Skin of body (tissue), 3 donors: ENCODE measurements at places on chromosomes 5 and 9. TPM values are rescaled to one million over a fixed set of nuclear protein-coding genes. Genes with fewer than 3 reads are reported as not detected.

DNA sequence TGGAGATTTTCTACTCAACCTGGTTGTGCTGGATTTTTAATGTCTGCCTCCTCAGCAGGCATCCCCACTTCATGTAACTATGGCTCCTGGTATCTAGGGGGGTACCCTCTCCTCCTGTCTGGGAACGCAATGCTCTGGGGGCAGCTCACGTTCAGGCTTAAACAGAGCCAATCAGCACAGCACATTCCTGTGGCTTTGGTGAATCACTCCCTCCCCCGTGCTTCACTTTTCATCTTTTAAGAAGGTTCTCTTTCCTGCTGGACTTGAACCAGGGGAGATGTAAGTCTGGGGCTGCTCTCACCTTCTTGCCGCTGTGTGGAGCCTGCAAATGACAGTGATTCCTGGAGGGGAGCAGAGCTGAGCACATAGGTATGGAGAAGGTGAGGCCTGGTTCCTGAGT, 101.2 kb downstream of the MSX2 start:
- no peak for DNase-seq

DNA sequence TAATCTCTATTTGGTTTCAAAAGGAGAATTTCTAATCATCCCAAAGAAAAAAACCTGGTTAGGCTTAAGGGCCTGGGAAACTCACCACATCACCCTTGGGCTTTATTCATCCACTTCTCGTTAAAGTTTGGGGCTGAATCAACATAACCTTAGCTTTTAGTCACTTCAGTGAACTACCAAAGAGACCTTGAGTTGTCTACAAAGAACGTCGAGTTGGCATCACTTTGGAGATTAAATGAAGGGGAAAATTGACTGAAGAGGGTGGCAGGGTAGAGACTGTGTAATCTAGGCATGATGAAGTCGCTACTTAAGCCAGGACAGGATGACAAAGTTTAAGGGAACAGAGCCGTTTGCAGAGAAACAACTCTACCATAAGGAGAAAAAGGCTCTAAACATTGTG, 341.4 kb downstream of the RAB3C start:
- DNase-seq, result no peak

DNA sequence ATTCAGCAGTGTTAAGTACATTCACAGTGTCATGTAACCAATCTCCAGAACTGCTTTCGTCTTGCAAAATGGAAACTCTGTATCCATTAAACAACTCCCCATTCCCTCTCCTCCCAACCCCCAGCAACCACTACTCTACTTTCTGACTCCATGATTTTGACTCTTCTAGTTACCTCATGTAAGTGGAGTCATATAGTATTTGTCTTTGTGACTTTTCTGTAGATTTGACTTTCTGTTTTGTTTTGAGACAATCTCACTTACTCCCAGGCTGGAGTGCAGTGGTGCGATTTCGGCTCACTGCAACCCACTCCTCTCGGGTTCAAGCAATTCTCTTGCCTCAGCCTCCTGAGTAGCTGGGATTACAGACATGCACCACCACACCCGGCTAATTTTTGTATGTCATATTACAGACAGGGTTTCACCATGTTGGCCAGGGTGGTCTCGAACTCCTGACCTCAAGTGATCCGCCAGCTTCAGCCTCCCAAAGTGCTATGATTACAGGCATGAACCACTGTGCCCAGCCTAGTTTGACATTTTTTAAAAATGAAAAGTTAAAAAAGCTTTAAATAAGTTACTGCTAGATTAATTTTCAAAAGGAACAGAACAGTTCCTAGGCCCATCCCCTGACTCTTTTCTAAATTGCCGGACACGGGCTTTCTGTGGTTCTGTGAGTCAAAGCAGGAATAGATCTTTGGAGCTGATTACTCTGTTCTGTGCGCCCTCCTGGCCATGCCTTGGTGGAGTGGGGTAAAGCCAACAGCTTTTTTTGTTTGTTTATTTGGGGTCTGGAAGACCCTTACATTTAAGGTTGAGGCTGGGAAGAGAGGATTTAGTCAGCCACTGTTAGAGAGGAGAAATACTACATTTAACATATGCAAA, 59.3 kb downstream of the RALGPS1 start:
- no peak for DNase-seq

GRCh38 chr5:1014346-1014745, 5.7 kb downstream of the NKD2 start:
- no peak for DNase-seq

GRCh38 chr5:20367178-20367577, 379.2 kb upstream of the CDH18 start:
- no peak for DNase-seq

DNA sequence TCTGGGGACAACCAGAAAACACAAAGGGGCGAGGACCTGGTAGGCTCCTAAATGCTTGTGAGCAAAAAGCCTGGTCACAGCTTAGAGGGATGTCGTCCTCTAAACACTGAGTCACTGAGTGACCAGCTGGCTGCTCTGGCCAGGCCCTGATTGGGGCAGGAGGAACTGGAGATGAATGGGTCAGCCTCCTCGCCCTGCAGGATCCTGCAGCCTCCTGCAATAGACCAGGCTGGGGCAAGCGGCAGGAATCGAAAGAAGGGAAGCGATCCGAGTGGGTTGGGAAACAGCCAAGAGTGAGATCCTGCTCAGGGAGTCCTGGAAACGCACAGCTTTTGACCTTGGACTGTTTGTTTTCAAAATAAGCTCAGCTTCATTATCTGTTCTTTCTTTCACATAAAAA, 34.1 kb upstream of the MSX2 start:
- DNase-seq, result no peak

DNA sequence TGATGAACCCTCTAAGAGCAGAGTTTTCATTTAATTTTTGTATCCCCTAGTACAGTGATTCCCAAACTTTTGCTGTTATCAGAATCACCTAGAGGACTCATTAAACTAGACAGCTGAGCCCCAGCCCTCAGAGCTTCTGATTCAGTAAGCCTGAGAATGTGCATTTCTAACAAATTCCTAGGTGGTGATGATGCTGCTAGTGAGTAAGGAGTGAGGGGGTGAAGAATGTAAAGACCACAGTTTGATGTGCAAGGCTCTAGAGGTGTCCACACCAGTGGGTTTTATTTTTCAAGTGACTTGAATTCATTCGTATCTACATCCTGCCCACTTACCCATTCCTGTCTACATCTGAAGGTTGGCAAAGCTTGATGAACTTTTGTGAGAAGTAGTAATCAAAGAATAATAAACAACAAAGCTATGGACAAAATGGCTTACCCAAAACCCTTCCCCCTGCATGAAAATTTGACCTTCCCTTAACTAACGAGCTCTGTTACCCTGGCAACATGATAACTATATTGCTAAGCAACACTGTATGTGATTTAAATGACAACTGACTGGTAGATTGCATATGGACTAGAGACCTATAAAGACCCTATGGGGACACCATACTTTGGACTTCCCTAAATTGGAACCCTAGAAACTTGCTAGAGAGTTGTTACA, 35.2 kb downstream of the DTWD2 start:
- no peak for DNase-seq

DNA sequence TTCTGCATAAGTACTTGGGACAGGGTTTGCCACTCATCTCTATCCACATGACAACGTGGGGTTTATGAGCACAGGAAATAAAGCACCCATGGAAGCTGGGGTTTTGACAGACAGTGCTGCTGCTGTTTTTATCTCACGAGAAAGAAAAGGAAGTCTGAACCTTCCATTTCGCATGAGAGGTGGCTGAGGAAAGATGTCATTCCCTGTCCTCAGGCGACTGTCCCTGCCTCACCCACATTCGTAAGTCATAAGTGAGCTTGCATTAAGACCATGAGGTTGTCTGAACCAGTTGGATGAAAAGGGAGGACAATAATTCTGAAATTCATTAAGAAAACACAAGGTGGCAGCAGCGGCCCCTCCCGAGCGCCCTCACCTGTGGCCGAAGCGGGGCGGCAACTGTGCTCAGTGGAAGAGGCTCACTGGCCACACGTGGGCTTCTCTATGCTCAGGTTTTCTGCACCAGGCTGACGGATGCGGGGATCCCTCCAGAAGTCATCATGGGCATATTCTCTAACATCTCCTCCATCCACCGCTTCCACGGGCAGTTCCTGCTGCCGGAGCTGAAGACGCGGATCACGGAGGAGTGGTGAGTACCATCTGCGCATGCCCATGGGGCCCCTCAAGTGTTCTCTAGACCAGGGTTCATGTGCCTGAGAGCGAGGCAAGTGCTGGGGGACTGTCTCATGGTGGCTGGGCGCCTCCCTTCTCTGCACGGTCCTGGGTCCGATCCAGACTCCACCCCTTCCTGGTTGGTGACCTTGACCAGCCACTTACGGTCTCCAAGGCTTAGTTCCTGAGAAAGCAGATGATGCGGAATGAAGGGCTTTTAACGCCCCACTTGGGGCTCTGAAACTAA, 54.7 kb upstream of the SUSD3 start:
- no peak for DNase-seq

- DNase-seq, result no peak
Measured at GRCh38 chr9:95107001-95107749, 210.3 kb downstream of the FANCC start.

Gene FREM1
- total RNA-seq, result 30.9 TPM

Gene ADRB2
- 3.8 TPM for total RNA-seq
